ENCODE measurements at places on chromosomes 5 and 9.

- DNase-seq, result no peak
Measured at GRCh38 chr9:87276327-87276841, 221.3 kb upstream of the DAPK1 start.

DNA sequence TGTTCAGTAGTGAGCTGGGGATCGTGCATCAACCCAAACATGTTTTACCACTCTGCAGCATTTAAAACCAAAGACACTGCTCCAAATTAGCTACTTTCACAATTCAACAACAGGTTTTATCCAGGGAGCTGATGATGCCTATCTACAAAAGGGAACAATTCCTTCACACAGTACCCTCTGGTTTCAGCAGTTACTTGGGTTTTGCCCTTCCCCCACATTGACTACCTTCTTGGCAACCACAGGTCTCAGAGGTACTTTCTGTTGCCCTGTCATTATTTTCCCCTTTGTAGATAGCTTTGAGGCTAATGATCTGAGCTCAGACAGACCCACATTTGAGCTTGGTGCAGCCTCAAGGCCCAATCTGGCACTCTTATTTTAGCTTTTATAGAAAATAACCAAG is 96.1 kb downstream of the WDR41 start:
- DNase-seq, result no peak

GRCh38 chr9:133147412-133148198 is 16.1 kb downstream of the GBGT1 start:
- DNase-seq, result peak; percentile 69

- no peak for DNase-seq
Measured at GRCh38 chr9:83570359-83570758, 32.2 kb upstream of the FRMD3 start.

- no peak for DNase-seq
Measured at GRCh38 chr9:135183069-135183468, 95.6 kb downstream of the OLFM1 start.

DNA sequence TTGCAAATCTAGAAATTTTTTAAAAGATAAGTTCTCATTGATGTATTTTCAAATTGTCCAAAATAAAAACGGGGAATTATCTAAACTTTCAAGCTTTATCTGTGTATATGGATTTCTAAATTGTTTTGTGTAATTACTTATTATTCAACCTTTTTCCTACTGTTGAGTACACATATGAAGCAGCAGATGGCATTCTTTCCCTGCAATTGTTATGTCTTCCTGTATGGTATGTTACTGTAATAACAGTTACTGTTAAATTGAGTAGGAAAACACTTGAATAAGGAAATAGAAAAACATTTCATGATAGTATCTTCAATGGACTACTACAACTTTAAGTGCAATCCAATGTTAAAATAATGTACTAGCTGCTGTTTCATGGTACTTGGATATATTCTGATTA is 124.8 kb downstream of the RANBP17 start:
- DNase-seq, result no peak

DNA sequence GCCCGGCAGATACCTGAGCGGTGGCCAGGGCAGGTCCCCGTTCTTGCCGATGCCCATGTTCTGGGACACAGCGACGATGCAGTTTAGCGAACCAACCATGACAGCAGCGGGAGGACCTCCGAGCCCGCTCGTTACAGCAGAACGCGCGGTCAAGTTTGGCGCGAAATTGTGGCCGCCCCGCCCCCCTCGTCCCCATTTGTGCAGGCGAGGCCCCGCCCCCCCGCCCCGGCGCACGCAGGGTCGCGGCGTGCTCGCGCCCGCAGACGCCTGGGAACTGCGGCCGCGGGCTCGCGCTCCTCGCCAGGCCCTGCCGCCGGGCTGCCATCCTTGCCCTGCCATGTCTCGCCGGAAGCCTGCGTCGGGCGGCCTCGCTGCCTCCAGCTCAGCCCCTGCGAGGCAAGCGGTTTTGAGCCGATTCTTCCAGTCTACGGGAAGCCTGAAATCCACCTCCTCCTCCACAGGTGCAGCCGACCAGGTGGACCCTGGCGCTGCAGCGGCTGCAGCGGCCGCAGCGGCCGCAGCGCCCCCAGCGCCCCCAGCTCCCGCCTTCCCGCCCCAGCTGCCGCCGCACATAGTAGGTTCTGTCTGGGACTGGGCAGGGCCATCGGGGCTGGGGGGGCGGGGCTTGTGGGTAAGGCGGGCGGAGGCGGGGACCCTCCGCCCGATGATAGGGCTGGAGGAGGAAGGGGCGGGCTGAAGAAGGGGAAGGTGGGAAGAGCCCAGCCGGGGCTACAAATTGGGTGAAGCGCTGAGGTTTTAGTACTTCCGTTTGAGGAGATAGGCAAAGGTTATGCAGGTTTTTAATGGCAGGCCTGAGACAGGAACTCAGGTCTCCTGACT is at the start of the genes DHFR and MSH3:
DHFR (minus strand) TSS at position 593 of the 840 bp plus-strand sequence; CDS start at position 99, 494 bp downstream.
MSH3 (plus strand) TSS at position 262 of the 840 bp plus-strand sequence; CDS start at position 338, 76 bp downstream.
- peak; percentile 96 for DNase-seq

- DNase-seq, result no peak
Measured at GRCh38 chr5:17828681-17829080, 194.4 kb downstream of the TAF11L14 start.

DNA sequence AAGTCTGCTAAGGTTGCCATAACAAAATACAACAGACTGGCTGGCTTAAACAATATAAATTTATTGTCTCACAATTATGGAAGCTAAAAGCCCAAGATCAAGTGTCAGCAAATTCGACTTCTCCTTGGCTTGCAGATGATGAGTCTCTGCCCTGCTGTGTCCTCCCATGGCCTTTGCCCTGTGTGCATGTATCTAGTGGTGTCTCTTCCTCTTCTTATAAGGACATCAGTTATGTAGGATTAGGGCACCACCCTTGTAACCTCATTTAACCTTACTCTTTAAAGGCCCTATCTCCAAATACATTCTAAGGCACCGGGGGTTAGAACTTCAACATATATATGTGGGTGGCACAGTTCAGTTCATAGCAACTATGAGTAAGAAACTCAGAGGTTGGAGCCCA is 157.9 kb upstream of the RASA1 start:
- no peak for DNase-seq

DNA sequence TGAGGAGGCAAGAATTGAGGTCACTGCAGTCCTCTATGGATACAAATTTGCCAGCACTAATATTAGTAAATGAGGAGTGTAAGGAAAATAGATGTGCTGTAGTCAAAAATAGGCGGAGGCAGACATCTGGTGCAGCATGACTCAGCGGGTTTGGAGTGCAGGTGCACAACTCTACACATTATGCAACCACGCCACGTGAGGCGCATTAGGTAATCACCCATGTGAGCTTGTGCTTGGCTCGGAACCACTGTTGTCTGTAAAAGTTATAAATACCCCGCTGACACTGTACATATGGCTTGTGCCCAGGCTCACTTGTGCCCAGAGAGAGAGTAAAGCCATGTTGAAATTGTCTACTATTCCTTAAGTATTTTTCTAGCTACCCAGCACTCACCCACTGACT is 623.5 kb upstream of the NUDT12 start:
- DNase-seq, result no peak

- DNase-seq, result no peak
Measured at GRCh38 chr5:14410394-14411201, 171.0 kb upstream of the OTULINL start.

DNA sequence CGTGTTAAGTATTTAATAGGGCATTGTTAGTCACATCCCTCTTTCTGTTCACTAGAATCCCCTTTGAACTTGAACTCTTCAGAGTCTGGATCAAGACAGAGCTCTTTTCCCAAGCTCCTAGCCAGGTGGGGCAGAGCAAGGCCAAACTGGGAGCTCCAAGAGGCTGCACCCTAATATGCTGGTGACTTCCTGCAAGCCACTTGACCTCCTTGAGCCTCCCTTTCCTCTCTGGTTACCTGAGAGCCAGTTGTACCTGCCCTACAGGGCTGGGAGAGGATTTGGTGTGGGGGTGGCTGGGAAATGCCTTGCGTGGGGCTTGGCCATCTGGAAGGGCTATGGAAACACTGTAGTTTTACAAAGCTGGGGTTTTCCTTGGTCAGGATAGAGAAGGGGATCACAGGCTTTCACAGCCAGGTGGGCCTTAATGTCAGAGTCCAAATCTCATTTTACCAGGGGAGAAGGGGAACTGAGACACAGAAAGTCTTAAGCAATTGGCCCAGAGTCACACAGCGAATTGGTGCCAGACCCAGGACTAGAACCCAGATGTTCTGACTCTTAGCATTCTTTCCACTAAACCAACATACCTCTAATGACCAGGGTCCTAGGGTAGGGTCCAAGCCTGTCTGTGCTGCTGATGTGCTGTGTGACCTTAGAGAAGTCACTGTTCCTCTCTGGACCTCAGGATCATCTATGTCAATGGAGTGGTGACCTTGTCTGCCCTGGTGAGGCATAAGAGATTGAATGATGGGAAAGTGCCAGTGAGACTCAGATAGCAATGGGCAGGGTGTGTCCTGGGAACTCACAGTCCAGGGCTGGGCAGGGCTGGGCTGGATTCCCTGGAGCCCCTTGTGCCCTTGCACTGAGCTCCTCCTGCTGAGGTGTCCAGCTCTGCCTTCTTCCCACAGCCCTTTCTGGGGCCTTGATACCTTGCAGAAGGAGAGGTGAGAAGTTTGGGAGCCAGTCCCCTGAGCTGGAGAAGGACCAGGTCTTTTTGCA is 35.8 kb downstream of the GSN start:
- no peak for DNase-seq

DNA sequence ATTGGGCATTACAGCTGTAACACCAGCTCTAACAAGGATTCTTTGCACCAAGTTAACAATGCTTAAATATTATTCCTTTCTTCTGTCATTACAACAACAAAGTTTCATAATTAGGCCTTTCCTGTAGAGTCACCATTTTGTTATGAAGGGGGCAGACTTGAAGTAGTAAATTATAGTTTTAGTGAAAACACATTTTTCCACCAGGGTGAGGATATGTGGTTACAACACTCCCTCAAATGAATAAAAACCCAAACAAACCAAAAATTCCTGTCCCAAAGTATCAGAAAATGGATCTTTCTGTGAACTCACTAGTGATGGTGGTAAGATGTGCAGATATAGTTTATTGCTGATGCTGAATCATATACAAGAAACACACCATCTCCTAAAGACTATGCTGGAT is 250.5 kb upstream of the TUT7 start:
- no peak for DNase-seq

- DNase-seq, result peak; percentile 9
Measured at GRCh38 chr5:125381290-125381689, 634.9 kb upstream of the ZNF608 start.

DNA sequence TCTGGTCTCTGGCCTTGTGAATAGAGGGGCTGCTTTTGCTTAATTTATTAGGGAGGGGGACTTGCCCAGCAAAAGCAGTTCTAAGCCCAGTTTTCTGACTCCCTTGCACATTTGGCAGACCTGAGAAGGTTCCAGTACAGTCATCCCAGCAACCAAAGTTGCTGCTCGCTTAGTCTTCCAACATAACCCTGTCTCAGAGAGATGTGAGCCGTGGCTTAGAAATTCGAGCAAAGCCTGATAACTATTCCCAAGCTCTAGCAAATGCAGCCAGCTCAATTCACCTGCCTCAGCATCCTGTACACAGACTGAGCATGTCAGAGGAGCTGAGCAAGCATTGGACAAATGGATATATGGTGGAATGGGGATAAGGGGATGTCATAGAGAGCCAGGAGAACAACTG is 401.9 kb downstream of the SPOCK1 start:
- DNase-seq, result no peak

DNA sequence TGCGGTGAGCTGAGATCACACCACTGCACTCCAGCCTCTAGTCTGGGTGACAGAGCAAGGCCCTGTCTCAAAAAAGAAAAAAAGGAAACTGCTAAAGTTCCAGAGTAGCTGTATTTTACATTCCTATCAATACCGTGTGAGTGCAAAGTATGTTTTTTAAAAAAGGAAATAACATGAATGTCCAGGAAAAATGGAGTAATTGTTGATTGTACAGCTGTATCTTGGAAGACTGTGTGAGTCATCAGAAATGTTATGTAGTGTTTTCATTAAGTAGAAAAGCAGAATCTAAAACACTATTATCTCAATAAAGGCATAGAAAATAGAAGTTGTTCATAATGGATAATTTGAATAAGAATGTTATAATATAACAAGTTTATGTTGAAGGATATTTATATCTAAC is 53.9 kb downstream of the ZCCHC7 start:
- DNase-seq, result no peak

GRCh38 chr5:95715799-95716461 is 15.2 kb upstream of the RHOBTB3 start:
- peak; percentile 34 for DNase-seq

DNA sequence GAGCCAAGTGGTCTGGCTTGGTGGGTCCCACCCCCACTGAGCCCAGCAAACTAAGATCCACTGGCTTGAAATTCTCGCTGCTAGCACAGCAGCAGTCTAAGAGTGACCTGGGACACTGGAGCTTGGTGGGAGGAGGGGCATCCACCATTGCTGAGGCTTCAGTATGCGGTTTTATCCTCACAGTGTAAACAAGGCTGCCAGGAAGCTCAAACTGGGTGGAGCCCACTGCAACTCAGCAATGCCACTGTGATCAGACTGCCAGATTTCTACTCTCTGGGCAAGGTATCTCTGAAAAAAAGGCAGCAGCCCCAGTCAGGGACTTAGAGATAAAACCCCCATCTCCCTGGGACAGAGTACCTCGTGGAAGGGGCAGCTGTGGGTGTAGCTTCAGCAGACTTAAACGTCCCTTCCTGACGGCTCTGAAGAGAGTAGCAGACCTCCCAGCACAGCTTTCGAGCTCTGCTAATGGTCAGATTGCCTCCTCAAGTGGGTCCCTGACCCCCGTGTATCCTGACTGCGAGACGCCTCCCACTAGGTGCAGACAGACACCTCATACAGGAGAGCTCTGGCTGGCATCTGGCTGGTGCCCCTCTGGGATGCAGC is 18.2 kb upstream of the STK32A start:
- no peak for DNase-seq

DNA sequence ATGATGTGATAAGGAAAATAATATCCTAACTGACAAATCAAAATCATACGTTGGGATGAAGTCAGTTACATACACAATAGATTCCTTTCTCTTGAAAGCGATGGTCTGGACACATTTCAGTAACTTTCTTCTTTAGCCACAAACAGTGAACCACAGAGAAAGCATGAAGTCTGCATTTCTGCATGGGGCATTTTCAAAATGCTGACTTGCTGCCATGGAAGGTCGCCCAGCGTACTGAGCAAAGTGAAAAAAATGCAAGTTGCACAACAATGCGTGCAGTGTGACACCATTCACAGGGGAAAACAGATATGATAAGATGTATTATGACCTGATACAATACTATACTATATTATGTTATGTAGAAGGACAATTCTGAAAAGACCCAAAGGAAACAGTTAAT is 146.3 kb downstream of the SNX18 start:
- no peak for DNase-seq
